ENCODE measurements at places on chromosomes 5 and 9.
A peak's percentile ranks its signal among the peaks of the same experiment; 100 is the strongest.

GRCh38 chr5:86749841-86750240, 132.1 kb downstream of the COX7C start:
- DNase-seq = no peak

- DNase-seq = no peak
These were observed 58.8 kb downstream of the ARHGAP26 start for GRCh38 chr5:142828797-142829535.

DNA sequence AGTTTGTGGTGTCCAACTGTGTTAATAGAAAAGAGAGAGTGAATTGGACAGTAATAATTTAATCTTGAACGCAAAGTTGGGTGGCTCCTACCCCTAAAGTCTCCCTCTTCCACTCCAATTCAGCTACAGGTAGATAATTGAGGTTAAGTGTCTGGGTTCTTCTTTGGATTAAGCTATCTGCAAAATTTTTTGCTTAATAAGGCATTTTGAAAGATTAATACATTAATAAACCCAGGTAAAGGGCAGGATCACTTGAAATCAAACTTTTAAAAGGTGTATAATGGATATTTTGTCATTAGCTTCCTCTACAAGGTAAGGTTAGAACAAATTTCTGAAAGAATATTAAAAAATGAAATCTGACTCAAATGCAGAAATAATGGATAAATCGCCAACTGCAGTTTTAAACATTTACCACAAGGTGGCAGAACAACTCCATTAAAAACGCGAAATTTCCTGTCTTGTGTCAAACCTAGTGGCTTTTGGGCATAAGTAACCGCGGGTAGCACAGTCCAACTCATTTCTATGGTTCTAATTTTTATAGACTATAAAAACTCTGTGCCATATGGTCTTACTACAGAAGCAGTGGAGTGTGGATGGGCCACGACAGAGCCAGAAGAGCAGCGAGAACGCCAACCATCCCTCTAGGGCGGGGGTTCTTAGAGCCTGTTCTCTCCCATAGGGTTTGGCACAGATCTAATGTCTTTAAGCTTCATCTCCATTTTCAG, 276.5 kb downstream of the ARHGEF28 start:
- peak; percentile 78 for DNase-seq

DNA sequence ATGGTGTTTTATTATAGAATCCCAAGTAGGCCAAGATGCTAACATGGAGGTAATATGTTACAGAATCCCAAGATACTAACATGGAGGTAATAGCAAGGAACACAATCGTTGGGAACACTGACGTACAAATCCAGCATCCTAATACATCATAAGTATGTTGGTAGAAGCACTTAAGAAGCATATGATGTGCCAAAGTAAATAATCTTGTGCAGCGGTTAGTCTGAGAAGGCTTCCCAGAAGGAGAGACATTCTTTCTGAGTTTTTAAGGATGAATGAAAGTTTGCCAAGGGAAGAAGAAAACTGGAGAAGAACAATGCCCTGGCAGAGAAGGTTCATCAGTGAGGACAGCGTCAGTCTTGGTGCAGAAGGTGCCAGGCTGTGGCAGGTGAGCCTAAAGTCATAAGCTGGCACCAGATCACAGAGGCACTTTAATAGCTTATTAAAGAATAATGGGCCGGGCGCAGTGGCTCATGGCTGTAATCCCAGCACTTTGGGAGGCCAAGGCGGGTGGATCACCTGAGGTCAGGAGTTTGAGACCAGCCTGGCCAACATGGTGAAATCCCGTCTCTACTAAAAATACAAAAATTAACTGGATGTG, 294.5 kb upstream of the PIK3R1 start:
- peak; percentile 33 for DNase-seq

Data from astrocyte of the hippocampus (primary cell).